A549 treated with ZK216348 at 1 μM for 4 hours (cell line): ENCODE measurements at places on chromosomes 11 and 22. TPM values are rescaled to one million over a fixed set of nuclear protein-coding genes. Genes with fewer than 3 reads are reported as not detected.

YPEL4 gene
- total RNA-seq: 0.27 to 0.62 TPM (median 0.33 TPM) in 5 replicates

ACTN3 gene
- 0.15 TPM in 1 of 5 replicates, not detected in the others for total RNA-seq

TRAPPC4 gene
- total RNA-seq: 50.7 to 64.1 TPM (median 59.1 TPM) in 5 replicates

PRG3 gene
- total RNA-seq: not detected in 5 replicates

DGCR2 gene
- total RNA-seq: 16.0 to 24.5 TPM (median 20.6 TPM) in 5 replicates

HBG1 gene
- total RNA-seq: not detected in 5 replicates

SLC15A3 gene
- total RNA-seq: not detected in 5 replicates

TYMP gene
- 7.8 to 20.8 TPM (median 19.9 TPM) in 5 replicates for total RNA-seq
